ENCODE measurements at places on chromosomes 2 and 18. TPM values are rescaled to one million over a fixed set of nuclear protein-coding genes. Genes with fewer than 3 reads are reported as not detected.

Gene FBLN7
- 0.11 TPM for total RNA-seq

Gene PDCD1
- total RNA-seq: not detected

Gene RIT2
- total RNA-seq: not detected

Gene LONRF2
- under 0.01 TPM for total RNA-seq

Gene POTEC
- total RNA-seq: not detected

Gene FAM161A
- 0.76 TPM for total RNA-seq

Gene ARHGAP25
- not detected for total RNA-seq

Gene GKN2
- not detected for total RNA-seq

Gene ATG16L1
- total RNA-seq: 17.2 TPM

Gene MZT2A
- total RNA-seq: 65.0 TPM

Gene MPPE1
- total RNA-seq: 25.6 TPM

Gene SLC8A1
- total RNA-seq: 83.4 TPM
